ENCODE measurements at places on chromosomes 7 and 10. TPM values are rescaled to one million over a fixed set of nuclear protein-coding genes. Genes with fewer than 3 reads are reported as not detected.

DNA sequence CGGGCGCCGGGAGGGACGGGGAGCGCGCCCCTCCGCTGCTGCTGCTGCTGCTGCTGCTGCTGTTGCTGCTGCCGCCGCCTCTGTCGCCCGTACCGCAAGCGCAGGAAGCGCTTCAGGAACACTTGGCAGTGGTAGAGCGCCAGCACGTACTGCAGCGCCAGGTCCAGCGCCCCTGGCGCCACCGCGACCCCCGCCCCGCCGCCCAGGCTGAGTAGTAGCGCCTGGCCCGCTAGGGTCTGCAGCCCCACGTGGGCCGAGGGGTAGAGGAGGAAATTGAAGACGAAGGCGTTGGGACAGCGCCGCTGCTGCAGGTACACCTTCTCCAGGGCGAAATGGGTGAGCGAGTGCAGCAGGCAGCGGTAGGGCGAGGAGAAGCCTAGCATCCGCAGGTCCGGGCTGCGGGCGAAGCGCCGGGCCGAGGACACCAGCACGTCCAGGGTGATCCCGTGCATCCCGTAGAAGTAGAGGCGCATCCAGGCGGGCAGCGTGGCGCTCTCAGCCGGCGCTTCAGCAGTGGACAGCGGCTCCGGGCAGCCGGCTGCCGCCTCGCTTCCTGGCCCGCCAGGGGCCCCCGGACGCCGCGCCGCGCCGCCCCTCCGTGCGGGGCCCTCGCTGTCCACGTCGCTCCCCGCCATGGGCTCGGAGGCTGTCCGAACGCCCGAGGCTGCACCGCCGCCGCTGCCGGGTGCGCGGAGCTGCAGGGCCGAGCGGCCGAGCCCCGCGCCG lies at the start of gene TMEM229A:
Gene TMEM229A, minus strand, starts transcription at position 699 of the 726 bp plus-strand sequence. Its CDS starts 64 bp downstream, at position 635.
- peak; percentile 48 for DNase-seq

The CTAGE15 gene
- total RNA-seq: 0.17 TPM

DNA sequence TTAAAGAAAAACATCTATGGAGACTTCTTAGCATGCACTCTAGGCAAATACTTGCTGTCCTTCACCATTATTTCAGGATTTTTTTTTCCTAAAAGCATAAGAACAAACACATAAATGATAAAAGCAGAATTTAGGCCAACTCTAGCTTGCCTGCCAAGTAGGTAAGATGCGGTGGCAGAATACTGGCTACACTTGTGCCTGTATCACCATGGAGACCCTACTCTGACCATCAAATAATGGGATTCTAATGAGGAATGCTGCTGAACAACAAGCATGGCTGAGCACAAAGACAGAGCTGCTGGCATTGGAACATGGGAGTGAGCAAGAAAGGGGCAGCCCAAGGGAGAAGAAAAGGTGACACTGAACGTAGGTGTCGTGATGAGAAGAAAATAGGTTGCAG lies 18.5 kb upstream of the TAS2R40 start:
- no peak for DNase-seq

DNA sequence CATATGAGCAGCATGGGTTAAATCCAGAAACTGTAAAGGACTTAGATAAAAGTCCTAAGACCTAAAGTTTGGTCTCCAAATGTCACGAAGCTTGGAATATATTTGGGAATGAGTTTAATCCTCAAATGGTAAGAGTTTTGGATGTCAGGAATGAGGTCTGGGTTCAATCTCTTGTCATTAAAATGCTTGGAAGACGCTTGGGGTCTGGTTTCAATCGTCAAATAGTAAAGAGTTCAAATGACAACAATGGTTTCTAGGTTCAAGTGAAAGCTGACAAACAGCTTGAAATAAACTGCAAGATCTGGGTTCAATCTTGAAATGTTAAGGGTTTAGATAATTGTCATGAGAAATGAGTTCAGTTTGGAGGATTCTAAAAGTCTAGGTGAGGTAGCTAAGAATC lies 385.5 kb upstream of the HPS1 start:
- DNase-seq: no peak

- DNase-seq: no peak
Measured at GRCh38 chr7:33946094-33946699, 40.9 kb downstream of the BMPER start.

- DNase-seq: no peak
Measured at GRCh38 chr10:114576716-114577115, 81.4 kb downstream of the ABLIM1 start.

The TEX47 gene
- total RNA-seq: not detected

DNA sequence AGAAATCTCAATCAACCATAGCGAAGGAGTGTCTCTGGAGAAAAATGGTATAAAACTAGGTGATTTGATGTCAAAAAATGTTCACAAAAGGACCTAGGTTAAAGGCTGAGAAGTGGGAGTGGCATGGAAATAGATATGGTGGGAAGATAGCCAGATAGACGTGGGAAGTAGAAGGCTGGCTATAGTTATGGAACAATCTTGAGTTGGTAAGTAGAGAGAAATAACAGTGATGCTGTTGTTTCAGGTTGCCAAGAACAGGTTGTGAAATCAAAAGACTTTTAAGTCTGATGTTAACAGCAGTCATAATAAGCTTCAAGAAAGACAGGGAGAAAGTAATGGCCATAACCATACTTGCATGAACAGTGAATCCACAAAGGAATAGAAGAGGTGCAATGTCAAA lies 106.1 kb upstream of the RSU1 start:
- no peak for DNase-seq

GRCh38 chr10:35300063-35300699 lies 36.1 kb upstream of the CCNY start:
- DNase-seq: peak; percentile 76

DNA sequence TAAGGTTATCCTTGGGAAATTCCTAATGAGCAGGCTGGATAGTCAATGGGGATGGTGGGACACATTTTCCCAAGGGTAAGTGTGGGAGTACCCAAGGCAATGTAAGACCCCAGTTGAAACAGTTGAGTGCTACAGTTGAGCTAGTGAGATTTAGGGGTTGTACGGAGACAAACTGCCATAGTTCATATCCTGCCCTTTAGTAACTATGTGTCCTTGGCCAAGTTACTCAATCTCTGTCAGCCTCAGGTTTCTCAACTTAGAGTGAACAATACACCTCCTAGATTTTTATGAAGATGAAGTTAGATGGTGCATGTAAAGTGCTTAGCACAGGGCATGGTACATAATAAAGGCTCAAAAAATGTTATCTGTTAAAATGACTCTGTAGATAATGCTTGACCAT lies 20.5 kb downstream of the HABP2 start:
- no peak for DNase-seq

- no peak for DNase-seq
Measured at GRCh38 chr10:3418926-3419325, 246.3 kb upstream of the PITRM1 start.

GRCh38 chr7:91263384-91264045 lies 718 bp upstream of the FZD1 start:
- no peak for DNase-seq

DNA sequence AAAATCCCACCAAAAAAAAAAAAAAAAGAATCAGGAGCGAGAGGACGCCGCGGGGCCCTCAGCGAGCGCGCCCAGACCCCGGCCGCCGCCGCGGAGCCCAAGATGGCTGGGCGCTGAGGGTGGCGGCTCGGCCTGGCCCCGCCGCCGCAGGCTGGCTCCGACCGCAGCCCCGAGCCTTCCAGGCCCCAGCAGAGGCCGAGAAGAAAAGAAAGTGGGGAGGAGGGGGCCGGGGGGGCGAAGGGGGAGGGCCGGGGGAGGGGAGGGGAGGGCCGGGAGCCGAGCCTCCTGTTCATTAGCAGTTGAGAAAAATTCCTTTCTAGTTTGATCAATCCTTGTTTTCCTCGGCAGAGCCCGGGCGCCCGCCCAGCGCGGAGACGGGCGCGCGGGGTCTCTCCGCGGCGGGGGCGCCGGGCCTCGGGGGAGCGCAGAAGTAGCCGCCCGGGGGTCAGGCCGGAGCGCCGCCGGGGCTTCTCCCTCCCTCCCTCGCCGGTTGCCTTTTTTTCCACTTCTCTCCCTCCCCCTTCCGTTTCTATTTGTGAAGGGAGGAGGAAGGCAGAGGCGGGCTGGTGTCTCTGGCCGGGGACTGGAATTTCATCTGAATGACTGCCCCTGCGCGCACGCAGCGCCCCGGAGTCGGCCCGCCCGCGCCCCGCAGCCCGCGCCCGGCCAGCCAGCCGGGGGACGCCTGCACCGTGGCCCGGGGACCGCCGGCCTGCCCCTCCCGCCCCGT lies 778 bp upstream of the TRIM8 start:
- DNase-seq: peak; percentile 75

DNA sequence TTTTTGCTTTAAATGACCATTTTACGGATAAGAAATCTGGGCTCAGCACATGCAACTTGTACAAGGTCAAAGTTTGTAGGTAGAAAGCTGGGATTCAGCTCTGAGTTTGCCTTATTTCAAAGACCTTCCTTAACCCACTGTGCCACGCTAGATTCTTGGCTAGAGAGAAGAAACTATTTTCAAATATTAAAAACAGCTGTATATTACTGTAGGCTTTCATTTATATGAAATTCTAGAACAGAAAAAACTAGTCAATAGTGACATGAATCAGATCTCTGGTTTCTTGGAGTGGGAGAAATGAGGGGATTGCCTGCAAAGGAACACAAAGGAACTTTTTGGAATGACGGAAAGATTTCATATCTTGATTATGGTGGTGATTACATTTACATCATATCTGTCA lies 53.0 kb upstream of the C1GALT1 start:
- DNase-seq: no peak

- DNase-seq: no peak
Measured at GRCh38 chr10:43229208-43230061, 37.4 kb downstream of the RASGEF1A start.

The CYP2E1 gene
- total RNA-seq: 0.50 TPM
